Activated naive CD8-positive, alpha-beta T cell treated with anti-CD3 and anti-CD28 coated beads, Interleukin-2, amount 50 U/mL, for 16 hours (primary cell): ENCODE measurements at places on chromosomes 5 and 9.

DNA sequence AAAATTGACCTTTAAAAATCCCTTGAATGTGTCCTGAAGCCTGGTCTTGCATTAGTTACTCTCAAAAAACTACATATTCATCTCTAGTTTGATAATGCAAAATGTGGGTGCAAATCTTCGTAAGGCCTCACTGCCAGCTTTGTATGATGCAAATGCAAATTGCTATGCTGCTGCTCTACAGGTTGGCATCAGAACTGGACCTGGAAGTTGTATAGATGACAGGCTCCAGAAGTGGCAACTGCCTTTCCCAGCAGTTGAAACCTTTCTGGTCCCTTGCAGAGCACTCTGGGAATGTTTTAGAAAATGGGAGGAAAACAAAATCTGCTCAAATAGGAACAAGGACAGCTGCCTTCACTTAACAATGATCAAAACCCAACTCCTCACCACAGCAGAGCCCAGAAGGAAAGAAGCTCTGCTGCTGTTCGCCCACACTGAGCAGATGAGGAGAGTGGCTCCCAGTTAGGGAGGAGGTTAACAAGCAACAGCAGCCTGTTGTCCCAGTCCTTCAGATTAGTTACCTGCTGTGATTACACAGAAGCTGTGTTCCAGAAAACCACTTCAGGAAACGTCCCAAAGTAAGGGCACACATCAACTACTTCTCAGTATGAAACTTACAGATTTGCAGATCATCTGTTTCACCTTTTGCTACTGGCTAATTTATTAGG lies 93.5 kb downstream of the PLPP1 start:
- no peak for DNase-seq

DNA sequence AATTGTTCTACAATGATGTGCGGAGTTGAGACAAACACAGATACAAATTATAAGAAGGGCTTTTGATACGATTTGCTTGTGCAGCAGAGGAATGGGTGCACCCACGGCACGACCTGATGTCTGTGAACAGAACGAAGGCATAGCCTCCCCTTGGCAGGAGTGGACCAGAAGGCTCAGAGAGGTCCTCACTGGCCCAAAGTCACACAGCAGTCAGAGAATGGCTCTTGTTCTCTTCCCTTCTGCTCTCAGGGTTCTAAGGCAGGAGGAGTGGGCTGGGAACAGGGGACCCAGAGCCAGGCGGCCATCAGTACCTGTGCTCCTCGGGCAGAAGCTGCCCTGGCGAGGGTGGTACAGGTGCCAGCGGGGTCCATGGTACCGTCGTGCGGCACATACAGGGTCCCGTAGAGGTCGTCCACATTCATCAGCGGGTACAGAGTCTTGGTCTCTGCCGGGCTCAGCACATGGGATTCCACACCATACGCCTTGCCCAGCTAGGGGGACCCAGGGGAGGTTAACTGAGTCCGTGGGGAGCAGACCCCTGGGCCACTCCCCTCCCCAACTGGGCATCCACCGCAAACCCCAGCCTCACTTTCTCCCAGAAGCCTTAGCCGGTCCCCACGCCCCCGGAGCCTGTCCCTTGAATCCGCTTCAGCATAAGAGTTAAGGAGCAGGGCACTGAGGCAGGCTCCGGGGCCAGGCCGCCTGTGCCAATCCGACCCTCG lies 7.0 kb downstream of the SARDH start:
- no peak for DNase-seq

DNA sequence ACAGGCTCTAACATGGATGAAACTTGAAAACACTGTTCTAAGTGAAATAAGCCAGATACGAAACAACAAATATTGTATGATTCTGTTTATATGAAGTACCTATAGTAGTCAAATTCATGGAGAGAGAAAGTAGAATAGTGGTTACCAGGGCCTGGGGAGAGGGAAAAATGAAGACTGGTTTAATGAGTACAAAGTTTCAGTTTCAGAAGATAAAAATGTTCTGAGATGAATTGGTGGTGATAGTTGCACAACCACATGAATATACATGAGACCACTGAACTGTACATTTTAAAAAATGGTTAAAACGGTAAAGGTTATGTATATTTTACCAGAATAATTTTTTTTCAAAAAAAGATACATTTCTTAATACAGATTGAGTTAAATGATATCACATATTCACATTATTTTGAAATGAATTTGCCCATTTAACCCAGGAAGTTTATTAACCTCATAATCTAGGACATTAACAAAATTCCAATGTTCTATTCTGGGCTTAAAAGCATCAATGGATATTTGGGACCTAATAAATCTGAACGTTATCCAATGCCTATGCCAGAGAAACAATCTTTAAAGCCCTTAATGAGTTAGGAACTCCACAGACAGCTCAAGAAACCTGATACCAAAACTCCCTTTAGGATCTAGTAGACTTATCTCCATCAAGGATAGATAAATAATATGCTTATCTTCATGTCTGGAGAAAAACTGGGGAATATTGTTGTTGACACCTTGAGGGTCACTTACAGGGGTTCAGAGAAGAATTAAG lies 521.3 kb downstream of the EFNA5 start:
- DNase-seq: no peak

- DNase-seq: no peak
Observed at GRCh38 chr5:101942321-101942882, 353.7 kb downstream of the SLCO4C1 start.

DNA sequence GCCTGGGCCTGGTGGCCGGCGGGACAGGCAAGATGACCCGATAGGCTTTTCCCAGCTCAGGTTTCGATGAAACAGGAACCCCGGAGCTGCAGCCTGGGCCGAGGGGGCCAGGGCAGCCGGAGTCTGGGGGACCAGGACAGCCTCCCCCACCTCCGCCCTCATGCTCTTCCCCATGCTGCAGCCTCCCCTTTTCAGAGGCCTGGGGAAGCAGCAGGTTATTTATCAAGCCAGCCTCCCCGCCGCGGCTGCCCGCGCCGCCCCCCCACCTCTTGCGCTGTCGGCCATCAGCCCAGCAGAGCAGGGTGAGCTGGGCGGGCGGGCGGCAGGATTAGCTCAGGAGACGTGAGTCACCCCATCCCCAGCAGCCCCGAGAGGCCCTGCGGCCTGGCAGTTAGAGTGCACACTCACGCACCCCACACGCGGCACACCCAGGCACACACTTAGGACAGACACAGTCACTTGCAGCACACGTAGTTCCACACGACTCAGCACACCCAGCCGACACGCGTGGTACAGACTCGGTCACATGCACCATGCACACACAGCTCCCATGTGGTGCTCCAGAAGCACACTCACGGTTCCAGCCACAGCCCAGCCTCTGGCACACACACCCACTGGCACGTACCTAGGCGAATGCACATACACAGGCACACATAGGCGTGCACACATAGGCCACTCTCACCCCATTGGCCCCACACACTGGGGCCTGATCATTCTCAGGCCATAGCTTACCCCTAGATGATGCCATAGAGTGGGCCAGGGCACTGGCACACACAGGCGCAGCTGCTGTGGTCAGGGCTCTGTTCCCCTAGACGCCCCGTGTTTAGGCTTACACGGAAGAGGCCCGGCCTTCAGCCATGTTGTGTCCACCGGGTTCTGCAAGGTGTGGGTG lies 13.0 kb downstream of the CXXC5 start:
- DNase-seq: no peak

- DNase-seq: no peak
Observed at GRCh38 chr5:180117000-180117725, 45.6 kb upstream of the RNF130 start.

GRCh38 chr9:117768750-117769395 lies 64.7 kb downstream of the TLR4 start:
- no peak for DNase-seq

DNA sequence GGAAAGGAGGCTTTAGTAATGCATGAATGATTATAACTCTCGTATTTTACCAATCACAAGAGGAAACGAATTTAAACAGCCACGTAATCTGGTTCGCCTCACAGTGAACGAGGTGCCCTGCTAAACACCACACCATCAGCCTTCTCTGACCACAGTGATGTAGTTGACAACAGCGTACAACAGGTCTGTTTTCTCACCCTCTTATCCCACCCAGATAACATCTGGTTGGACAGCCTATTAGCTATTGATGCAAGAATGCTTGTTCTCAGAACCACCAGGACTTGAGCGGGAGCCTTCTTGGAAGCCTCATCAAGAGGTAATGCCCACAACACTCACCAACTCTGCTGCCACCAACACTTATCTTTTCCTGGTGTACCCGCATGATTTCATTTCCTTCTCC lies 23.3 kb downstream of the SLC1A3 start:
- DNase-seq: no peak

- DNase-seq: no peak
Observed at GRCh38 chr5:100131161-100131560, 404.0 kb upstream of the FAM174A start.

GRCh38 chr9:21964925-21965385 lies 29.2 kb downstream of the CDKN2A start:
- no peak for DNase-seq

GRCh38 chr5:175836737-175837136 lies 34.6 kb upstream of the CPLX2 start:
- DNase-seq: no peak

DNA sequence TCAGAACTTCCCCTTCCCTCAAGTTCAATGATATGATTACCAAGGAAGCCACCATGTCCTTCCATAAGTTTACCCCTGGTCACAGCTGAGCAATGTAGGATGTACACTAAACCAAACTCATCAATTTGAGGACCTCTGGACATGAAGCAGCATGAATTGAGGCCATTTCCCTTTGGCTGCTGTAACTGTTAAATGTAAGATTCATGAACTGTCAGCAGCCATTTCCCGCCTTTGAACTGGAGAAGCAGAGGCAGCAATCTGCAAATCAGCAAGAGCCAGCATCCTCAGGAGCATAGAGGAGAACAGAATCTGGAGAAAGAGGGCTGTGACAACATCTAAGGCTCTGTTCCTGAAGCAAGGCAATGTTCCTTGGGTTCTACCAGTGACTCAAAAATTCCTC lies 104.3 kb upstream of the PTGER4 start:
- DNase-seq: no peak

DNA sequence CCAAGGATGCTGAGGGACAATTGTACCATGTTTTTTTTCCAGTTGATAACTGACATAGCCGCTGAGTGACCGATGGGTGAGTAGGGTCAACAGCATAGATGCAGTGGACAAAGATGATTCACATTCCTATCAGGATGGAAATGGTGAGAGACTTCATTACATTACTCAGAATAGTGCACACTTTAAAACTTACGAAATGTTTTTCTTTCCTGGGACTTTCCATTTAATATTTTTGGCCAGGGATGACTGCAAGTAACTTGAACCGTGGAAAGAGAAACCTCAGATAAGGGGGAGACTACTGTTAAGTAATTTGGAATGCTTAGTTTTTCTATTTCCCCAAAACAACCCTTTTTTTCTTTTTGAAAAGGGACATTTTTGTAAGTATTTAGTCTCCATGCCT lies 3.0 kb upstream of the TUSC1 start:
- DNase-seq: no peak

- no peak for DNase-seq
Observed at GRCh38 chr5:36740259-36740898, 134.0 kb downstream of the SLC1A3 start.

- DNase-seq: no peak
Observed at GRCh38 chr5:34576891-34577666, 79.0 kb upstream of the RAI14 start.

- no peak for DNase-seq
Observed at GRCh38 chr5:100757618-100758017, 145.5 kb downstream of the ST8SIA4 start.

DNA sequence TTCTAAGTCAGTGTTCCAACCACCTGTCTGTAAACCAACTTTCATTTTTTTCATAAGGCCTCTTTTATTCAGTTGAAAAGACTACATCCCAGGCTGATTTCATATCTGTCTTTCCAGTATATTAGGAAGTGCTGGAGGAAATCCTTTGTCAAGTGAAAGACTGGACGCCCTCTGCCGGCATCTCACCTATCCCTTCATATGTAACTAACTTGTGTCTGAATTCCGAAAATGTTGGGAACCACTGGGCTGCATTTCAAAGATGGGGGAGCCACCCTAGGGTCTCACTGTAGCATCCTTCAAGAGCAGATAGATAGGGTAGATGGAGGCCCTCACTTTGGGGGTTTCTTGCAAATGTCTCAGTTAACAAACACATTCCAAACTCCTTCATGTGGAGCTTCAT lies 569.8 kb downstream of the CTNND2 start:
- DNase-seq: no peak

GRCh38 chr9:117809751-117810150 lies 105.5 kb downstream of the TLR4 start:
- no peak for DNase-seq

GRCh38 chr5:142597546-142598337 lies 88.1 kb downstream of the FGF1 start:
- no peak for DNase-seq

GRCh38 chr9:137055385-137056364 lies 1.8 kb upstream of the ENTPD2 start:
- DNase-seq: no peak

DNA sequence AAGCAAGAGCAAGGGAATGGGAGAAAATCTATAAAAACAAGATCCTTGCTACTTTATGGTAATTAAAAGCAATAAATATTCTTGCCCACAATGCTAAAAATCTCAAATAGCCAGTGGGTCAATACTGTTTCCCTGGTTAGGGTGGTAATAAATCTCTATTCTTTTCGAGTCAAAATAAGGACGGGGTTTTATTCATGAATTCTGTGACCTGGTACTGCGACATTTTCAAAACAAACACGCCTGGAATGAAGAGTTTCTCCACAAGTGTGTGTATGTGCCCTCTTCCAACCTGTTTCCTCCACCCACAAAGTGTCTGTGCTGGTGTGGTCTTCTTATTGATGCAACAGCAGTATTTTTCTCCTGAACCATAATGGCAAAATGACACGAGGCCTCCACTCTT lies 358.8 kb upstream of the BRINP1 start:
- DNase-seq: no peak

- no peak for DNase-seq
Observed at GRCh38 chr5:37667430-37667829, 172.4 kb downstream of the GDNF start.

DNA sequence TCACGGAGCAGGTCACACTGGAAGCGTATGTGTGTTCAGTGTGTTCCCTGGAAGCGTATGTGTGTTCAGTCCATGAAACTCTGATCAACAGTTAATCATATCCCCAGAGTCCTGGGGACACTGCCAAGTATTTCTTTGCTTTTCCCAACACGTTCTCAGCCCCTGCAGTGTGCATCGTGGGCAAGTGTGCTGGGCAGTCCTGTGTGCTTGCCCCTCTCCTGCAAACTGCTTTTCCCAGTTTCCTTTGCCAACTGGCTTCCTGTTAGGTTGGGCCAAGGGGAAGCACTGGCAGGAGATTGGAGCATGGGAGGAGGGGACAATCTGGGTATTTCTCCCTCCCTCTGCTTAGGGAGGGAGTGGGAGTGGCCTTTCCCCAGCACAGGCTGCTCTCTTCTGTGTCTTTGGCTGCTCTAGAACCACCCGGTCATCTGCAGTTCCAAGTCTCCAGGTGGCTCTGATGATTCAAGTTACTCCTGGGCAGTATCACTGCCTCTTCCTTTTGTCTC lies 36.8 kb upstream of the NEK6 start:
- no peak for DNase-seq

DNA sequence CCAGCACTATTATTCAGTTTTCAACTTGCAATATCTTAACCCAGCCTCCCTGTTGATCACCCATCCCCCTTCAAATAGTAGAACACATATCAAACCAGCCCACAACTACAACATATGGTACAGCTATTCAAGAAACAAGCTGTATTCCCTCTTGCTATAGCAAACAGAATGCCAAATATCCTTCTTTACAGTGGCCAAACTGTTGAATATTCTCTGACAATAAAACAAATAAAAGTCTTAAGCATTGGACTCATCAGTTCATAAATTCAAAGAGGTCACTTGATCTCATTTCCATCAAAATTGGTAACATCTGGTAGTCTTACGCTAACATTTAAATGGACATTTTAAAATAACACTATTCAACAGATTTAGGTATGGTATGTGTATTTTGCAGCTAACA lies 350.8 kb downstream of the EFNA5 start:
- no peak for DNase-seq
